ENCODE measurements at places on chromosomes 3 and 15.

DNA sequence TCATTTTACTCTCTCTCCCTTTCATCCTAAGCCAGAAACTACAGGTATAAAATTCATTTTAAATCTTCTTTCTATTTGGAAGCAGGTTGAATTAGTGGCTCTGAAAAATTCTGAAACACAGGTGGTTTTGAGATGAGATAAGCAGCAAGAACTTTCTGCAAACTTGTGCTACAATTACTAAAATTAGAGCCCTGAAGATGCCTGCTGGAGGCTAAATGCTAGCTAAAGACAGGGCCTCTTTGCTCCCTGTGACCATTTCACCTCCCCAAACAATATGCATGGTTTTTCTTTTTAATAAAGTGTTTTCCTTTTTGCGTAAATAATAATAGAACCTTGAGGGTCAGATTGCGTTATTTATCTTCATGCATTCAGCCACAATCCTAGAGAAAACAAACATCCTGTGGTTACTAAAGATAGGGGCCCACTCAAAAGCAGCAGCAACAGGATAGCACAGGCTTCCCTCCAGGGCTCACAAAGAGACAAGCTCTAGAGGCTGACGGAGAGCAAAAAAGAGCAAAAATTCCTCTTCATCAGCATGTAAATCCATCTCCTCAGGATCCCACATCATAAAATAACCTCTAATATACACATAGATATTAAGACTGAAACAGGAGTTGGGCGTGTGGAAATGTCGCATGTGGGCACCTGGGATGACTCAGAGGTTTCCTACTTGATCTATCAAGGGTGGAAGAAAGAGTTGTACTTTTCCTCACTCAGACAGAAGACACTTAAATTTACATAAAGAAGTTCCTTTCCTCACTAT lies 26.5 kb upstream of the CP start:
- DNase-seq: no peak

DNA sequence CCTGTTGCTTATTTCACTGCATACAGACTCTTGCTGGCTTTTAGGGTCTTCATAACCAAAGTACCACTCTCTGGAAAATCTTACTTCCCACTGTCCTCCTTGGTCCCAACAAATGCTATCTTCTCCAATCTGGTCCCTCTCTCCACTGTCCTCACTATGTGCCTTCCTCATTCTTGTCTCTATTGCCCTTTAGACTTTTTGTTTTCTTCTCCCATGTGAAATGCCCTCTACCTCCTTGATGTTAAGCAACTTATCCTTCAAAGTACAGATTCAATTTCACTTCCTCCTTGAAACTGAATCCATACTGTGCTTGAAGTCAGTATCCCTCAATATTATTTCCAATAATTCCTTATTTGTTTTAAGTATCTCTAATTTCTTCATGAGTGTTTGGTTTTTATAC lies 60.8 kb downstream of the CGGBP1 start:
- DNase-seq: no peak

GRCh38 chr15:46137443-46137842 lies 502.6 kb downstream of the SQOR start:
- no peak for DNase-seq

GRCh38 chr15:95557226-95558046 lies 773.1 kb upstream of the NR2F2 start:
- DNase-seq: no peak

DNA sequence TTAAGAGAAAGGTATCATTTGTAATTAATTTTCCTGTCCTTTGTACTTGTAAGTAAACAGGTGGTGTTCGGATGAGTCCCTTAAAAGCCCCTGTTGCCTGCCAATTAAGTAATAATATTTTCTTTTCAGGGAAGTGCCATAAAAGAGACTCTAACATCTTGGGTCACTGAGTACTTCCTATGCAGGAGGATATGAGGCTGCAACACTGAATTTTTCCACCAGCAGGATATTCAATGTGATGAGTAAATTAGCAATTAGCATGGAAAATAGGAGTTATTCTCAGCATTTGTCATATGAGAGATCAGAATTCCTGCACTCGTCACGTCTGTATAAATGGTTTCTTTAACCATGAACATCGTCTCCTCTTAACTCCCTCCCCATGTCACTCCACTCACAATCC lies 45.4 kb downstream of the WWTR1 start:
- DNase-seq: no peak

- DNase-seq: no peak
Measured at GRCh38 chr15:90909976-90910375, 6.9 kb downstream of the MAN2A2 start.
